ENCODE measurements at places on chromosomes 2 and 18. TPM values are rescaled to one million over a fixed set of nuclear protein-coding genes. Genes with fewer than 3 reads are reported as not detected.

GPR39 gene
- 1.6 TPM for polyA plus RNA-seq

GRCh38 chr18:924987-925386 is 20.3 kb downstream of the ADCYAP1 start:
- DNase-seq, result no peak

DNA sequence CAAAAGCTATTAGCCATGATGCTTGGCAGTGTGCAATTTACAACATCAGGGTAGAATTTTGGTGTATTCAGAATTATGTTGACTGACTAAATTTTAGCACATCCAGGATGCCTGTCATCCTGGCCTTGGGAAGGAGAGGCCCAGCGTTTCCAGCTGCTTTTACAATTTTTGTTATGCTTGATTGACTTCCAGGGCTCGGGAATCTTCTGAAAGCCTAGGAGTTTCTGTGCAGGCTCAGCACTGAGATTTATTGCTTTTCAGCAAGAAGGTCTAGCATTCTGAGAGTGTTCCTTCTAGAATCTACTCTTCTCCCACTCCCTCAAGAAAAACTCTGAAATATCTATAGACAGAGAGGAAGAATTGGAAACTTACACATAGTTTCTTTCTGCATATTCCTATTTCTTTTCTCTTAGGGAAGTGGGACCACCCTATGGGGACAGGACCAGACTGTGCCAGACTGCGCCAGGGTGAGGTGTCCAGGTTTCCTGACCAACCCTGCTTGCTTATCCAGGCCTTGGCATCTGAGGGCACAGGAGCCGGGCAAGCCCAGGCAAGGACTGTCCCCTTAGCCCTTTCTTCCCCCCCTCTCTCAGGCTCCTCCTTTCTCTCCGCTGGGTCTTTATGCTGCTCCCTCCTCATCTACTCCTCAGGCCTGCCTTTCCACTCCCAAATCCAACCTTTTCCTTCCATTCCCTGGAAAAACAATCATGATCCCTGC is 26.9 kb downstream of the MAIP1 start:
- DNase-seq, result no peak

AOX1 gene
- 20.5 TPM for polyA plus RNA-seq

- DNase-seq, result no peak
These were observed 429.2 kb downstream of the PID1 start for GRCh38 chr2:228841877-228842276.

SMCHD1 gene
- 6.4 TPM for polyA plus RNA-seq

Data from GM23248 (cell line).